ENCODE measurements at places on chromosomes 11 and 22. TPM values are rescaled to one million over a fixed set of nuclear protein-coding genes. Genes with fewer than 3 reads are reported as not detected.

CNIH2 gene
- 1.1 TPM for total RNA-seq

NTM gene
- not detected for total RNA-seq

ARHGAP32 gene
- total RNA-seq = 5.4 TPM

SPDYC gene
- not detected for total RNA-seq

MS4A6A gene
- total RNA-seq = not detected

PVALB gene
- total RNA-seq = not detected

MAP6 gene
- total RNA-seq = 1.4 TPM
